Esophagus squamous epithelium (tissue), 5 donors: ENCODE measurements at places on chromosomes 2 and 18.

DNA sequence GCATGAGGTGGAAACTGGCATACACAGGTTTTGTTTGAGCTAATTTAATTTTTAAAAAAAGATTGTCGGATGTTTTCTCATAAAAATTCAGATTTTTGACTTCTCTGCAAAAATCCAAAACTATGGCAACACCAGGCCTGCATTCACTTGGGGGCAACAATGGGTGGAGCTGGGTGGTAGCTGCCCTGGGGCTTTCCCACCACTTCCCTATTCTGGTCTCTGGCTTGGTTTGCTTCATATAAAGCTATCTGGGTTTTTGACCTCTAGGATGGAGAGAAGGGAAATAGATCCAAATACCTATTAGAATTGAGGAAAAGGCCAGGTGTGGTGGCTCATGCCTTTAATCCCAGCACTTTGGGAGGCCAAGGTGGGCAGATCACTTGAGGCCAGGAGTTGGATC lies 5.5 kb upstream of the CYP27A1 start:
- DNase-seq, result no peak

GRCh38 chr2:103121106-103121505 lies 359.3 kb downstream of the TMEM182 start:
- DNase-seq, result no peak

GRCh38 chr2:71333619-71334018 lies 2.0 kb downstream of the ZNF638 start:
- DNase-seq, result no peak

DNA sequence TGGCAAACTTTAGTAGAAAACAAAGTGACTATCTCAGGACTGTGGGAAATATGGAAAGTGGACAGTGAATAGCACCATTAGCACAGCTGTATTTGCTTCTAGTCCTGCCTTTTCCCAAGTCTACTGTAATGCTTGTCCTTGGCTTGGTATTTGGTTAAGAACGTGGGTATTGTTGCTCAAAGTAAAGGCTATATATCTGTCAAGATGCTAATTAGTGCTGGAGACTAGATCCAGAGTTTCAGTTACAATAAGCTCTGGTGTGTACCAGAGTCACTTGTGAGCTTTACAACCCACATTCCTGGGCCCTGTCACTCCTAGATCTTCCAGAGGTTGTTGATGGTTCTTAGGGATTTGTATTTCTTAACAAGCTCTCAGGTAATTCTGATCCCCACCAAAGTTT lies 313.6 kb downstream of the SLC8A1 start:
- no peak for DNase-seq

- DNase-seq, result no peak
These were observed 187.8 kb upstream of the SIX3 start for GRCh38 chr2:44753552-44754285.

DNA sequence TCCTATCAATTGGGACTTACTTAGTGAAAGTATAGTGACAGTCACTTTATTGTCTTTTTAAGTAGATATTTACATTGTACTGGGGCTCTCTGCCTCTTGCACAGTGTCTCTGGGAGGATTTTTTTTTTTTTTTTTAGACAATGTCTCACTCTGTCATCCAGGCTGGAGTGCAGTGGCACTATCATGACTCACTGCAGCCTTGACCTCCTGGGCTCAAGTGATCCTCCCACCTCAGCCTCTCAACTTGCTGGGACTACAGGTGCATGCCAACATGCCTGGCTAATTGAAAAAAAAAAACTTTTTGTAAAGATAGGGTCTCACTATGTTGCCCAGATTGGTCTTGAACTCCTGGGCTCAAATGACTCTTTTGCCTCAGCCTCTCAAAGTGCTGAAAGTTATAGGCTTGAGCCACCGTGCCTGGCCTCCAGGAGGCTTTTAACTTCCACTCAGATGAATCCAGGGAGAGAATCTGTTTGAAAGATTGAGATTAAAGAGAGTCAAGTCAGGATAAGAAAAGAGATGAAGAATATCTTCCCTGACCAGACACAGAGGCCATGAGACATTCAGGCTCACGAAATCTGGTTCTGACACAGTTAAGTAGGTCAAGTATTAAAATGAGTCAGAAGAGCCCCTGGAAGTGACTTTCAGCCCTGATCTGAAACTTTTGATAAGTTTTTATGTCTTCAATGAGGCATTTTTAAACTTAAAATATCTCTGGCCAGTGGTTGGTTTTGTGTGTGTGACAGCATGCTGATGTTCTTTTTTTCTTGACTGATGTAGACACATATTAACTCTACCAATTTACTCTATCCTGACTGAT lies 18.3 kb downstream of the ARHGEF33 start:
- no peak for DNase-seq

DNA sequence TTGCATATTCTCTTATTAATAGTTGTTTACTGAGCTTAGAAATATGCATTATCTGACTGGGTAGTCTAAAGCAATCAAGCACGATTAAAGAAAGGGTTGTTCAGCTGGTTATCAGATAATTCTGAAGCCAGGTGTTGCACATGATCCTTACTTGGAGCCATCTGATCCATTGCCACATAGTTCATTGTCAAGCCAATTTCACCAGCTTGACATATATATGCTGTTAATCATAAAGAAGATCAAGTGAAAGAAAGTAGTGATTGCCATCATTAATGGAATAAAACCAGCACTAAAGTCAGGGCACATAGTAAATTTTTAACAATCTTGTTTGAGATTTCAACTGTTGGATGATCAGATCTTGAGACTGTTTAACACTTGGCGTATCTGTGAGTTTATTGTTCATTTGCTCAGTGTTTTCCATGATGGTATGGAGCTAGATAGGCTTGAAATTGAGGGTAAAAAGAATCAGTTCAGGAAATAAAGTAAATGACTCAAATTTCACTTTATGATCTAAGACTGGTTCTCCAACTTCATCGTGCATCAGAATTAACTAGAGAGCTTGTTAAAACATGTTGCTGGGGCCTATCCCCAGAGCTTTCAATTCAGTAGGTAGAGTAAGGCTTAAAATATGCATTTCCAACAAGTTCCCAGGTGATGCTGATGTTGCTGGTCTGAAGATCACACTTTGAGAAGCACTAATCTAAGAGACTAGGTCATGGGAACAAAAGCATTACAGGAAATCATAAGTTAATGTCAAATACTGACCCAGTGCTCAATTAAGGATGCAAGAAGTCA lies 539.6 kb downstream of the SATB2 start:
- no peak for DNase-seq

DNA sequence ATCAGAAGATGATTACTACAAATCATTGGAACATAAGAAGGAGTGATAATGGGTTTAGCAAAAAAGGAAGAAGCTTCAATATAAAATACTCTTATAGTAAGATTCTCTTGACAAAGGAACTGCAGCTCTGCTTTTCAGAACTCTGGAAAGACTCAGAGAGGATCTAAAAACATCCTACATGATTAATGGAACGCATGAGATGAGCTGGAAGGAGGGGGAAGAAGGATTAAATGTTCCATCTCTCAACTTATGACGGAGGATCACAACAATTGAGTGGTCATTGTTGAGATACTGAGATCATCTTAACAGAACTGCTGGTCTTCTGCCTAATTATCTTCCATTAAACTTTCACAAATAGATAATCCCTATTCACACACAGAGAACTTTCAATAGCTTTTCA lies 267.5 kb upstream of the SLC8A1 start:
- no peak for DNase-seq

DNA sequence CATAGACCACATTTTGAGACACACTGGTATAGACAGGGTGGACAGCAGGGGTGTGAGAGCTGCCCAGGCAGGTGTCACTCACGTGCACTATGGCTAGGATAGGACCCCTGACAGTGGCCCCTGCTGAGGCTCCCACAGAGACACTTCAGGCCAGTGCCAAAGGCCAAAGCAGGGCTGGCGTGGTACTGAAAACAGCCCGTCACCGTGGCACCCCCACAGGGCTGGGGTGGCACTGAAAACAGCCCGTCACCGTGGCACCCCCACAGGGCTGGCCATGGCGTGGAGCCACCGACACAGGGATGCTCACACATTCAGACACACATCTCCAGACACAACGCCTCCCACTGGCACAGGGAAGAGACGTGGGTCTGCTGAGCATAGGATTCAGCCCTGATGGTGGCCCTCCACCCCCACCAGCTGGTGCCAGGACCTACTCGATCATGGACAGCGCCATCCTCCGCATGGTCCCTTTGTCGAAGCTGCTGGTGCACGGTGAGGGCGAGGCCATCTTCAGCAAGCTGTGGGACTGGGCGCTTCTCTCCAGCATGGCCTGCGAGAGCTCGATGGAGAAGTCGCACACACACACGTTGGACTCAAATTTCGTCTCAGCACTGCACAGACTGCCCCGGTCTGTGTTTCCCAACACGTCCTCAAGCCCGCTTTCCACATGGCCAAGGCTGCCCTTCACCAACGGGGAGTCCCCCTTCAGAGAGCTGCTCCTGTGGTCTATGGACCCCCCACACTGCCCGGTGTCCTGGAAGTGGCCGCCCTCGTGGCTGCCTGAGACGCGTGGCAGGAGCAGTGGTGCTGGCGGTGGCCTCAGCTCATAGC lies 34.1 kb downstream of the ANKMY1 start:
- no peak for DNase-seq

DNA sequence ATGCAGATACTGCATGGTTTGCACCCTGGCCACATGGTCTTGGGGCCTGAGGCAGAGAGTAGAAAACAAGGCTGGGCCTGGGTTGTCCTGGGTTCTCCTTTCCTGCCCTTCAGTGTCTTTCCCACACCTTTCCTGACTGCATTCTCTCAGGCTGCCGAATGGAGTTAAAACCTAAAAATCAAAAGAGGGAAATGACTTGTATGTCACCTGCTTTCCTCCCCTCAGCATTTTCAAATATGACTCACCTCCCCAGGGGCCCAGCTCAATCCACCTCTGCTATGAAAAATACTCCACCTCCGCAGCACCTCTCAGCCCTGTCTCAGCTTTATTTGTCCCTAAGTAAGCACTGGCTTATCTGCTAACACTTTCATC lies 457.8 kb upstream of the MEX3C start:
- no peak for DNase-seq

DNA sequence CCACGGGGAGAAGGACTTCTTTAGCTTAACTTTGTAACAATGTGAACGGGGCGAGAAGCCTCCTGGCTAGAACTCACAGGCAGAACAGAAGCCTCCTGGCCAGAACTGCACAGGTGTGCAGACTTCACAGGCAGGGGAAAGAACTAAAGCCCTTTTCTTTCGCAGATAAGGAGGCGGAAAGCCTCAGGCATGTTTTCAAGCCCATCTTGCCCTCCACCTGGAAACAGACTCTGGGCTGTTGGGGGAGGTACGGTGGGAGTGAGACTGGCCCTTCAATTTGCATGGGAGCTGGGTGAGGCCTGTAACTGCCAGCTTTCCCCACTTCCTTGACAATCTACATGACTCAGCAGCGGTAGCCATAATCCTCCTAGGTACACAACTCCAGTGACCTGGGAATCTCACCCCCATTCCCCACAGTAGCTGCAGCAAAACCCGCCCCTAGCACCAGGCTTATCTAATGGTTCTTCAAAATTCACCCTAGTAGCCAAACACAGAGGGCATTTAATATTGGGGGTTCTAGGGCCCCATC lies 22.9 kb upstream of the ABCA12 start:
- no peak for DNase-seq
